ENCODE measurements at places on chromosomes 7 and 10.

DNA sequence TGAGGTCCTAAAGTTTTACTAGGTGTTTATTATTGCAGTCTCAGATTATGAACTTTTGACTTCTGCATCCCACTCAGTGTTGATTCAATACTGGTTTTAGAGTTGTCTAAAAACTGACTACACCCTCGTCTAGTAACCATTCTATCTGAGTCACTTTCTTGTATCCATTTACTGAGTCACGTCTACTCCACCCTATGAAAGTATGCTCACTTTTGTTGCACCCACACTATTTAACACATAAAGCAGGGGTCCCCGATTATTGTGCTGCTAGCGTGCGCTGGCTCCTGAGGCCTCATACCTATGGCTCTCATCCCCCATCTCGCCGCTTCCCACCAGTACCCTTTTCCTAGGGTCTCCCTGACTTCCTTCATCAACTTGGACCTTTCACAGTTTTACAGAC is 2.0 kb downstream of the SAMD9 start:
- no peak for DNase-seq

- no peak for DNase-seq
Observed at GRCh38 chr10:33900596-33900995, 566.1 kb upstream of the NRP1 start.

GRCh38 chr10:101566333-101567164 is 21.5 kb downstream of the POLL start:
- DNase-seq = no peak

GRCh38 chr7:126529833-126530232 is 722.9 kb downstream of the GRM8 start:
- DNase-seq = no peak

DNA sequence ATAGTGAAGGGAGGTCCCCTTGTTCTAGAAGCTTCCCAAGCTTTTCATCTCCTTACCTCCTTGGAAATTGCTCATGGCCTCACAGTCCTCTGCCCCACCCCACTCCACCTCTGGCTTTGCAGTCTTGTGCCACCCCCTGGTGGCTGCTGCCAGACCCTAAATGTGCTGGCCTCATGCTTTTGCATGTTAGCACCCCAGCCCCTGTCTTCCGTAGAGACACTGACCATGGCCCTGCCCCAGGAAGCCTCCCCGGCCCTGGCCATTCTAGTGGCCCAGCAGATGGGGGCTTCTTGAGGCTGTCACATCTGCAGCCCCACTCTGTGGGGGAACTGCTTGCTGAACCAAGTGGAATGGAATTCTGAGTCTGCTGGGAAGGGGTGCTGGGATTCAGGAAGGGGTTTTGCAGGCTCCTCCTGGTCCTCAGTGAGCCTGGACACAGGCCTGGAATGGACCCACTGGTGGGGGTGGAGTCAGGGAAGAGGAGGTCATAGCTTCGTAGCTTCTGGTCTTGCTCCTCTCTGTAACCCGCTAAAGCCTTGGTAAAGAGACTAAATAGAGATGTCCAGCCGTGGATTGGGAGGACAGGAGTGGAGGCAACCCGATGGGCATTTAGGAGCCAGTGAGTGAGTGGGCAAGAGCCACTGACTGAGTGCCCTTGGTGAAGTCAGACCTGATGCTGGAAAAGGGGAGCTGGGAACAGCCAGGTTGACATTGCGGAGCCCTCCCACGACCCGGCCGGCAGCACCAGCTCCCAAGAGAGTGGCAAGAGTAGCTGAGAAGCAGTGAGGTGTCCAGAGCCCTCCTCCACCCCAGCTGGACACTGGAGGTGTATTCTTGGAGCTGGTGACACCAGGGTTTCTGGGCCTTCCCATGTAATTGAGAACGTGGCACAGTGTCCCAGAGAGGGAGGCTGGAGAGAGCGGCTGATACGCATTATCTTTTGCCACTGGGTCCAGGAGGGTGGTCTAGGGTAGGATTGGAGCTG is 20.9 kb downstream of the RAMP3 start:
- peak; percentile 22 for DNase-seq

GRCh38 chr10:91103384-91104192 is 116.9 kb upstream of the PCGF5 start:
- peak; percentile 96 for DNase-seq

DNA sequence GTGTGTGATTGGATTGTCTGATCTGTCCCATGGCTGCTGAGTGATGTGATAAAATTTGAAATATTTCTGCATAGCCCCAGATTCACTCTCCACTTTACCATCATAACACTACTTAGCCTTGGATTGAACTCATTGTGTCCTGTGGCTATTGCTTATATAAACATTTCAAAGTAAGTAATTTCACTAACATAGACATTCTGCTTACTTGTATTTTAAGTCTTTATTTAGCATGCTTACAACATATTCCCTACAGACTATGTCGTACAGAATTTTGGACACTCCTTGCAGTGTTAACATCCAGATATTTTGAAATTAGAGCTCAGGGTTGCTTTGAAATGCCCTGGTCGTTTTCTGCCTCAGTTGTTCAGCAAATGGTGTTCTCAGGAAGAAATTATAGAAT is 117.6 kb downstream of the LRRC4 start:
- DNase-seq = no peak

DNA sequence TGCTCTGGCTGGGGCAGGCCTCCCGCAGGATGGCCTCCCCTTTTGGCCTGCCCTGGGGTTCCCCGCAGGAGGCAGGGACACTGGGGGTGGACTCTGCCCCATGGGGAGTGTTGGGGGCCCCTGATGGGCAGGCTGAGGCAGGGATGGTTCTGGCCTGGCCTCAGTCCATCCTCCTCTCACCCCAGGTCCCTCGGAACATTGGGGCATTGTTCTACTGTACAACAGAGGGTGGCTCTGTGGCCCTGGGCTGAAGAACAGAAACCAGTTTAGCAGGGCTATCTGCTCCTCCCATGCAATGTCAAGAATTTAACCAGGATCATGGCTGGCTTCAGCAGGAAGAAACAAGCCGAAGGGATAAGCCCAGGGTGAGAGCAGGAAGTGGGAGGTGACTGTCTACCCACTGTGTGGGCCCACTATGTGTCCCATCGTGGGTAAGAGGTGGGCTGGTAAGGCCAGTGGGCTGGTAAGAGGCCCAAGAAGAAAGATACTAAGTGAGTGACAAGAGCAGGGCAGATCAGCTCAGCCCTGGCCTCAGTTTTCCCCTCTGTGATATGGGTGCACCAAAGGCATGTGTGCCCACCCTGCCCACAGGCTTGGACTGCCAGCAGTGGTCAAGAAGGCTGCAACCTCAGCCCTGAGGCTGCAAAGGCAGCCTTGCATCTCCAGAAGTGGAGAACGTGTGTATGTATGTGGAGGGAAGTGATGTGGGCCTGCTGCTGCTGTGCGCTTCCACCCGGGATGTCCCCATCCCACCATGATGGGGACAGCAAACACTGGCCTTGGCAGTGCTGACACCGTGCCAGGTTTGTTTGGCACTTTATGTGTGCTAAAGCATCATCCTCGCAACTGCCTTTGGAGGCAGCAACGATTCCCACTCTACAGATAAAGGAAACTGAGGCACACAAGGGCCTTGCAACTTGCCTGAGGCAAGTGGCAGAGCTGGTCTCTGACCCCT is 138.9 kb downstream of the SH3PXD2A start:
- no peak for DNase-seq

DNA sequence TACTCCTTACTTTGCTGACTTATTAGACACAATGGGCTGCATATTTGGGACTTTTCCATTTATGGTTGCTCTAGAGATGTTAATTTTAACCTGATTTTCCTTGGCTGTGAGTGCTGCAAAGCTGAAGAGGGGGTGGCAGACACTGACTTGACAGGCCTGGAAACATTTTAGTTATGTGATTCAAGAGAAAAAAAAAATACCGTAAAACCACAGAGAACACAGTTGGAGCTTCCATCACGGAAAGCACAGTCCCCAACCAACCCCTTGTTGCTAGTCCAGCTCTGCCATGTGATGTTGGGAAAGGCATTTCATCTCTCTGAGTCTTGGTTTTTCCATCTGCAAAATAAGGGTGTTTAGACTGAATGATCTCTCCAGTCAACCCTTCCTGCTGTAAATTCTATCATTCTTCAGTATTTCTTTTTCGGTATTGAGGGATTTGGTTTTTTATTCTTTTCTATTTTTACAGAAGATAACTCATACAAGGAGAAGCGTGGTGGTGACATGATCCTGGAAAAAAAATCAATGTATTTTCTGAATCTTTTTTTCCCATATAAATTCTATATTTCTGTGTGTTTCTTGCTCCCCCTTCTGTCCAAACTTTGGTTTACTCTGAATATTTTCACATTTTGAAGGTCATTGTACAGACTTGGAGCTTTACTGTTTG is 246.1 kb downstream of the REEP3 start:
- peak; percentile 83 for DNase-seq

- no peak for DNase-seq
Observed at GRCh38 chr7:9175871-9176270, 742.5 kb downstream of the NXPH1 start.

GRCh38 chr7:41002741-41003610 is 699.9 kb downstream of the INHBA start:
- peak; percentile 44 for DNase-seq

- DNase-seq = no peak
Observed at GRCh38 chr7:12578930-12579640, 8.6 kb downstream of the SCIN start.

DNA sequence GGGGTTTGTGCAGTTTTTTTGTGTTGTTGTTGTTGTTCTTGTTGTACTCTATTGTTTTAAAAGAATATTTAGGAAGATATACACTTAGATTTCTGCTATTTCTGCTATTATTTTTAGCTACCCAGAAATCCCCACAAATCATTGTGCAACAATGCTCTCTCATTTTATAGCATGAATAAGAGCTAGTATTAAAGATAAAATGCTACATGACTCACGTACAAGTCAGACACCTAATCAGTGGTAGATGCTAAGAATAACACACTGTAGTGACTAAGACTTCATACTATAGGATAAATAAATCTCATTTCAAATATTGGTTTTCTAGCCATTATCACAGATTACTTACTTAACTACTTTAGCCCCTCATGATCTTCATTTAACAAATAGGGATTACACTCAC is 920.5 kb downstream of the KCNMA1 start:
- no peak for DNase-seq

- peak; percentile 50 for DNase-seq
Observed at GRCh38 chr10:11042357-11042756, 24.7 kb downstream of the CELF2 start.

DNA sequence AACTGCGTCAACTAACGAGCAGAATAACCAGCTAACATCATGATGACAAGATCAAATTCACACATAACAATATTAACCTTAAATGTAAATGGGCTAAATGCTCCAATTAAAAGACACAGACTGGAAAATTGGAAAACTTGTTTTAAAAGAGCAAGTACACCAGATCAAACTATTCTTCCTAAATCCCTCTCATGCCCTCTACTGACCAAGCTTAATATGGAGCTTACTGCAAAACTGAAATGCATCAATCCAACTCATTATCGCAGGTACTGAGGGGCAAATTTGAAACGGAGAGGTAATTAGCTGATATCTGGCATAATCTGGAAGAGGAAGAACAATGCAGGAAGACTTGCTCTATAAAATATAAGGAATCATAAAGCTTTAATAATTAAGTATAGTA is 1223.8 kb downstream of the NXPH1 start:
- DNase-seq = peak; percentile 6

DNA sequence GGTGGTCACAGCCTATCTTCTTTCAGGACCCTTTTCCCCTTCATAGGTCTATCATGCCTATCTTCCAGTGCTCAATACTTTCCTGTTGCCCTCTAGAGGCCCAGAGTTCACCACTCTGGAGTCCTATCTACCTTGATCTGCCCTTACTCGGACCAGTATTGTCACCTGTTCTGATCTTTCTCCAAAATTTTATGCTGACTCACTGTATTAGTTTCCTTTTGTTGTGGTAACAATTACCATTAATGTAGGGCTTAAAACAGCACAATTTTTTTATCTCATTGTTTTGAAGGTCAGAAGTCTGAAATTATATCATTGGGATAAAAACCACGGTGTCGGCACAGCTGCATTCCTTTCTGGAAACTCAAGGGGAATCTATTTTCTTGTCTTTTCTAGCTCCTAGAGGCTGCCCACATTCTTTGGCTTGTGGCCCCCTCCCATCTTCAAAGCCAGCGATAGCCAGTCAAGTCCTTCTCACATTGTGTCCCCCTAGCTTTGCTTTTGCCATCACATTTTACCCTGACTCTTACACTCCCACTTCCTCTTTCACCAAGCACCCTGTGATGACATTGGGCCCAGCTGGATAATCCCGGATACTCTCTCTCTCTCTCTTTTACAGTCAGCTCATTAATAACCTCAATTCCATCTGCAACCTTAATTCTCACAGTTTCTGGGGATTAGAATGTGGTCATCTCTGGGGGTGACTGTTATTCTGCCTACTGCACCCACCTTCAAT is 54.6 kb downstream of the TFAM start:
- DNase-seq = no peak

GRCh38 chr10:28566458-28567015 is 33.6 kb downstream of the WAC start:
- DNase-seq = no peak

- DNase-seq = no peak
Observed at GRCh38 chr7:65287023-65287422, 86.6 kb upstream of the ZNF92 start.

GRCh38 chr7:122329145-122329802 is 24.7 kb upstream of the FEZF1 start:
- DNase-seq = no peak

DNA sequence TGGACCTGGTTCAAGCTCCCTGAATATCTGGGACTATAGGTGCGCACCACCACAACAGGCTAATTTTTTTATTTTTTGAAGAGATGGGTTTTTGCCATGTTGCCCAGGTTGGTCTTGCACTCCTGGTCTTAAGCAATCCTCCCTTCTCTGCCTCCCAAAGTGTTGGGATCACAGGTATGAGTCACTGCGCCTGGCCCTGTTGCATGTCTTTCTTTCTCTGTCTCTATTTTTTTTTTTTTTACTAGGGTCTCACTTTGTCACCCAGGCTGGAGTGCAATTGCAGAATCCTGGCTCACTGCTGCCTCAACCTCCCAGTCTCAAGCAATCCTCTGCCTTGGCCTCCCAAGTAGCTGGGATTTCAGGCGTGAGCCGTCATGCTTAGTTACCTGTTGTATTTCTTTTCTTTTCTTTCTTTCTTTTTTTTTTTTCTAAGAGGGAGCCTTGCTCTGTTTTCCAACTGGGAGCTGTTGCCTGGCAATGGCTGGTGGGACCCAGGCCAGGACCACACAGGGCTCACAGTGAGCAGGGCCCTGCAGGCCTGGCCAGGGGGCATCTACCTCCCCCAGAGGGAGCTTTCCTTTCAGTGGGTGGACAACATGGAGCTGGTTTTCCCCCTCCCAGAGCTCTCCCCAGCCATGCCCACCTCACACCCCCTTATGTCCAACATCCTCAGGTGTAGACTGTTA is 6.0 kb downstream of the MYL7 start:
- DNase-seq = no peak

DNA sequence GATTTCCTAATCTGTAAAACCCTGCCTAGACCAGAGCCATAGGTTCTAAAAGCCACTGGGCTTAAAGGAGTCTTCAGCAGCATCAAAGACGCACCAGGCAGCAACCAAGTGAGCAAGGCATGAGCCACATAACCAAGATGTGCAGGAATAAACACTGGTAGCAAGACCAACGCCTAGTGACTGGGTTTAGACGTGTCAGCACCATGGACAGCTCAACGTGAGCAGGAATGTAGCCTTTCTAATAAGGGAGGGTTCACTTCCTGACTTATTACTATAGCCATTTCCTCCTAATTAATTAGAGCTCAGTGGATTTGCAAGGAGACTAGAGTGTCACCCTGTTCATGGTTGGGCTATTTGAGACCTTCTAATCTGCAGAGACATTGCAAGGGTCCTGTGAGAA is 223.7 kb downstream of the LHFPL3 start:
- DNase-seq = peak; percentile 33

Measured in OCI-M1 (cell line).